Activated T-helper 1 cell treated with anti-CD3 and anti-CD28 coated beads, Interleukin-2, amount 50 U/mL, for 16 hours (primary cell): ENCODE measurements at places on chromosomes 2 and 18.

DNA sequence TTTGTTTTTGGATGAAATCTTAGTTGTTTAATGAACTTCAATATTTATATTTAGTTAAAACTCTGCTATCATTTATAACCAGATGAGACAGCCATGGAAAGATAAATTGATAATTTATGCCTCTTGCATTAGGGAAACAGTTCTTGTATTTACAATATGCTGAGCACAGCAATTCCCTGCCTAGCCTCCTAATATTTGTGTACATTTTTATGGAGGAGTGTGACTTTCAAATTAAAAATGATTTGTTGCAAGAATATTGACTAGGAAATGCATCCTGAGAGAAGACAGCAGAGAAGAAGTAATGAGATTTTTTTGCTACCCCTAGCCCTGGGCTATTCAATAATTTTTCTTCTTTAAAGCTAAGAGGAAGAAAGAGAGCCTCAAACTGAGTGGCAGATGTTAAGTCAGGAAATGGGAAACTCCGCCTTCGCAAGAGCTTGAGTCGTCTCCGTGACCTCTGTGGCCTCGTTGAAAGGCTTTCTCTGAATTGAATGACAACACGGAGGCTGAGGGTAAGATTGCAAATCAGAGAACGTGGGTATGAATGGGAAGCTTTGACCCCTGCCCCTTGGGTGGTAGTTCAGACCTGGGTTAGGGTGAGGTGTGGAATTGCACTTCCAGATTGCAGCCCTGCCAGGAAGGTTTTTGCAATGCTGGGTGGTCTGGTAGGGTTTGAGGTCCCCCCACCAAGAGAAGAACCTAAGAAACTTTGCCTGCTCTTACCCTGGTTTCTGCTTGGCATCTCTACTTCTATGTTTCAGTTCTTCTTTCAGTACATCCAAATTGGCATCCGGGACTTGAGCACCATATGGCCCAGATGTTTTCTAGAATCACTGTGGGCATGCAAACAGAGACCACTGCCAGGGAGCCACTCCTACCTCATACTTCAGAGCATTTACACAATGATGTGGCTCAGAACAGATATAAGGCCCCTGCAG lies 210.3 kb upstream of the RBMS1 start:
- no peak for DNase-seq

DNA sequence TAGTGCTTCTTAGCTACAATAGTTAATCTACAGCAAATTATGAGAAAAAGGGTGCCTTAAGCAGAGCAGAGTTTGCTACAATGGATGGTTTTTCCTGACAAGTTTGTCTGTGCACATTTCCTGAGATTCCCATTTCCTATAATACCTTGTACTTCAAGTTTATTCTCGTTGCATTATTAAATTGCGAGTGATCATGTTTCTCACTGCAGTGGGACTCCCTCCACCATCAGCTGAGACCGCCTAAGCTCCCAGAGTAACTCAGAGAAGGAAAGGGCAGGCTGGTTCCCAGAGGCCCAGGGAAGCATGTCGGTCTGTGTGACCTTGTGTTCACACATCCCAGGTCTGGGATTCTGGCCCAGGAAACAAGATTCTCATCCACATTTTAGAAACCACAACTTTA lies 162.1 kb downstream of the ARL4C start:
- no peak for DNase-seq

DNA sequence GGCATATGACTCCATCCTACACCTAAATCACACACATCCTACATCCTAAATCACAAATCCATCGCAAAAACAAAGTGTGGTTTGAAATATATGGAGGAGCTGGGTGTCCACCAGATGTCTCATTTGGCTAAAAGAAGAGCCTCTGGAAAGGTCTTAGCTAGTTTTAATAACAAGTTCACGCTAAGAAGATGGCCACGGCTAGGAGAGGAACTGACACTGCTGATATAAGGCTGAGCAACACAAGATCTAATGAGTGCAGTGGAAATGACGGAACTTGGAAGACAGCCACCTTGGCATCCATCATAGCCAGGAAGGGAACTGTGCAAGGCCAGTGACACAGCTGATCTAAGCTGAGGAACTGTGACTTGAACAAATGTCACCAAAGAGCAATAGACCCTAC lies 60.0 kb upstream of the AGAP1 start:
- no peak for DNase-seq

DNA sequence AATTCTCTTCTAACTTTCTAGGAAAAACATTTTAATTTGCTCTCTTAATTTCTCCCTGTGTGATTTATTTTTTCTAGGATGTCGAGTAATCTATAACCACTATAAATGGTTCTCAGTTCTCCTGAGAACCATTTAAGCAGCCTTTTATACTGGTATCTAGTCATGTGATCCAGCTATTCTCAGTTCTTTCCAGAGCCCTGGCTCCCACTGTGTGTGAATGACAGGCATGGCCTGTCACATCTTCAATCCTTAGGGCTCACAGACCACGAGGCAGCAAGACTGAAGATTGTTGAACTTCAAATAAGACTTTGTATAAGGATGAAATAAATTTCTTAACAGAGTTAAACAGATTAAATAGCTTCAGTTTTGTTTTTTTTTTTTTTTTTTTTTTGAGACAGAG lies 219.4 kb downstream of the HNMT start:
- DNase-seq, result no peak

GRCh38 chr2:182868054-182868796 lies 1.8 kb upstream of the FRZB start:
- DNase-seq, result no peak

GRCh38 chr2:134762508-134762907 lies 43.7 kb upstream of the TMEM163 start:
- no peak for DNase-seq

DNA sequence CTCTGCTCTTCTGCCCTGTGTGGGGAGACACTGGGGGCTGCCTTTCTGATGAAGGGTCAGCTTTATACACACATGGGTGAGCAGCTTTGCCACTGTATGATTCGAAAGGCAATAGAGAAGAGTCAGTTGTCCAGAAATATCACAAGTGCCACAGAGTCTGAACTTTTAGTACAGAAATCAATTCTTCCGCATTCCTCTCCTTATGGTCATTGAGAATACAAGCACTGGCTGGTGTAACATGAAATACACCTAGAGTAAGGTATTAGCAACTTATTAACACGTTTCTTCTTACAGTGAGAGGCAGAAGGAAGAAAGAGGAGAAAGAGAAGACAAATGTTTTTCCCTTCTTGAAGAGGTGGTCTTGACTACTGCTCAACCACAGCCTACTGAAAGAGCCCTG lies 579.2 kb downstream of the ZEB2 start:
- no peak for DNase-seq

GRCh38 chr18:78073275-78073674 lies 823.6 kb downstream of the GALR1 start:
- DNase-seq, result no peak

GRCh38 chr2:5285872-5286769 lies 406.1 kb upstream of the SOX11 start:
- no peak for DNase-seq
